Activated gamma-delta T cell treated with Interleukin-2 at 50 U/mL for 16 hours (primary cell): ENCODE measurements at places on chromosomes 16 and 17.

- DNase-seq = no peak
Measured at GRCh38 chr16:16186820-16187219, 36.5 kb downstream of the ABCC6 start.

DNA sequence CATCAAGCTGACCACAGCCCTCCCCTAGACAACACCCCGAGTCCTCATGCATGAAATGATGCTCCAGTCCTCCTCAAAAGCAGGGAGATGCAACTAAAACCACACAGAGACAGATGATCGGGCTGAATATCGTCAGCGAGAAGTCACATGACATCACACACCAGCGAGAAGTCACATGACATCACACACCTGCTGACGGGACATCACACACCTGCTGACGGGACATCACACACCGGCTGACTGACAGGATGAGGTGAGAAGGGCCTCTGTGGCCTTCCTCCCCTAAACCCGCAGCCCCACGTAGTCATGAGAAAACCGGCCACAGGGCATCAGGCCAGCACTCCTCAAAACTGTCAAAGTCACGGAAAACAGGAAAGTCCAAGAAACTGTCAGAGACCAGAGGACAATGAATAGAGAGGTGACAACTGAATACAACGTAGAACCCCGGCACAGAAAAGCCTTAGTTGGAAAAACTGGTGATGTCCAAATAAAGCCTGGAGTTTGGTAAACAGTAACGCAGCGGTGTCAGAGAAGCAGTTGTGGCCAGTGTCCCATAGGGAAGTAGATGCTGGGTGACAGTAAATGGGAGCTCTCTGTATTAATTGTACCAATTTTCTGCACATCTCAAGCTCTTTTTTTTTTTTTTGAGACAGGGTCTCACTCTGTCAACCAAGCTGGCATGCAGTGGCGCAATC lies 14.3 kb downstream of the LITAF start:
- DNase-seq = peak; percentile 63

- no peak for DNase-seq
Measured at GRCh38 chr17:51510940-51511339, 250.6 kb downstream of the UTP18 start.

DNA sequence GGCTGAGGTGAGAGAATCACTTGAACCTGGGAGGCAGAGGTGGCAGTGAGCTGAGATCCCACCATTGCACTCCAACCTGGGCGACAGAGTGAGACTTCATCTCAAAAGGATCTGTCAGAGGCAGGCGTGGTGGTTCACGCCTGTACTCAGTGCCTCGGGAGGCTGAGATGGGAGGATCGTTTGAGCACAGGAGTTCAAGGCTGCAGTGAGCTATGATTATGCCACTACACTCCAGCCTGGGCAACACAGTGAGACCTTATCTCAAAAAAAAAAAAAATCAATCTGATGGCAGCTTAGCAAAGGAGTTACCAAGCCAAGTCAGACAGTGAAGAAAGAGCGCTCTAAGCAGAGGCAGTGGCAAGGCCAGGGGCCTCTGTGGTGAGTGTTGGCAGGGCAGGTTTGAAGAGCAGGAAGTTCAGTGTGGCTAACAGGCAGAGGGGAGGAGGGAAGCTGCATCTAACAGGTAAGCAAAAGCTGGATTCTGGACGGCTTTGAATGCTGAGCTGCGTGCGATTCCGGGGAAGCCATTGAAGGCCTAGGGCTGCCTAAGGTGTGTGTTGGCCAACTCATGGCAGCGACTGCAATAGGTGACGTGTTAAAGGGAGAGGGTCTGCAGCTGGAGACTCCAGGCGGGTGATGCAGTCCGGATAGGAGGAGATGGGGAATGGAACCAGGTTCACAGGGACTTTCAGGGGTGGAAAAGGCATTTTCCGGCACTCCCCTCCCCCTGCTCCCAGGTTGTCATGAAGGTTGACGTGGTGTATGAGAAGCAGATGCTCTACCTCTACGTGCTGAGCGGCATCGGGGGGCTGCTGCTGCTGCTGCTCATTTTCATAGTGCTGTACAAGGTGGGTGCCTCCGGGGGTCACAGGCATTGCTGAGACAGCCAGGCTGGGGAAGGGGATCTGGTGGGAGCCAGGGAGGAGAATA lies 7.0 kb downstream of the ZNF768 start:
- DNase-seq = no peak

DNA sequence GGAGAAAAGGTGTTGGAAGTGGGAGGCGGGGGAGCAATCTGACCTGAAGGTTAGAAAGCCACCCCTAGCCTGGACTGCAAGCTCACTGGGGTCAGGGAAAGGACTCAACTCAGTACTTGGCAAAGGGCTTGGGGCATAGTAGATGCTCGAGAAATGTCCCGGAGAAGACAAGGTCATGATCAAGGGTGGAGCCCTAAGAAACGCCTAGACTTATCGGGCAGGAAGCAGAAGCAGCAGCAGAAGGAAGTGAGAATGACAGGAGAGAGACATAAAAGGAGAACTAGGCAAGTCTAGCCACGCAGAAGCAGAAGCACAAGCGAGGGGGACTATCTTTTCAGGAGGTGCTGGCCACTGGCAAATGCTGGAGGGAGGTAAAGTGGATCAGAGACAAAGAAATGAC lies 10.2 kb downstream of the COTL1 start:
- DNase-seq = no peak

DNA sequence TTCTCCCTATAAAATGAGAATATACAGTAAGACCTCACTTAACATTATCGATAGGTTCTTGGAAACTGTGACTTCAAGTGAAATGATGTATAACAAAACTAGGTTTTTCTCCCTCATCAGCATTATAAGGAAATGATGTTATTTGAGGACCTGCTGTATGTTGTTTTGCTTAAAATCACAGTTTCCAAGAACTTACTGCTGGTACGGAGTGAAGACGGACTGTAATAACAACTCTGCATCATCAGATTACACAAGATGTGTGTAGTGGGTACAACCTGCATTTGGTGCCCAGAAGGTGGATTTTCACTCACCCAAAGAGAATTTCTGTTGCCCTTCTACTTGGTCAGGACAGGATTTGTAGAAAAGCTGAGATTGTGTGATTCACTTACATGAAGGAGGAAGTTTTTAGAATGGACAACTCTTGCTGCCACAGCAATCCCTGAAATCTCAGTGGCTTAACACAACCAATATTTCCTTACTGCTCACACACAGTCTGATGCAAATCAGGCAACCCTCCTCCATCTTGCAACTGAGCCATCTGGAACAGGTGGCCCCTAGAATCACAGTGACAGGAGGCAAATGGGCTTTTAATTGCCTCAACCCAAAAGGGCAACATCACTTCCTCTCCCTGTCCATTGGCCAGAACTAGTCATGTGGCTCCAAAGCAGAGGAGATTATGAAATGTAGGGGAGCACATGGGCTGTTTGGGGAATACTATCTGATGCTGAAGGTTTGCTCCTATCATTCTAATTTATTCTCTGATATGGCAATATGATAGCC lies 67.6 kb upstream of the CACNG5 start:
- no peak for DNase-seq

- DNase-seq = no peak
Measured at GRCh38 chr16:49766225-49766624, 89.7 kb downstream of the ZNF423 start.

GRCh38 chr16:84794186-84794585 lies 25.6 kb upstream of the CRISPLD2 start:
- no peak for DNase-seq

- no peak for DNase-seq
Measured at GRCh38 chr16:31401436-31401835, 8.3 kb downstream of the ITGAD start.

GRCh38 chr17:57130708-57131461 lies 45.8 kb downstream of the AKAP1 start:
- peak; percentile 83 for DNase-seq

DNA sequence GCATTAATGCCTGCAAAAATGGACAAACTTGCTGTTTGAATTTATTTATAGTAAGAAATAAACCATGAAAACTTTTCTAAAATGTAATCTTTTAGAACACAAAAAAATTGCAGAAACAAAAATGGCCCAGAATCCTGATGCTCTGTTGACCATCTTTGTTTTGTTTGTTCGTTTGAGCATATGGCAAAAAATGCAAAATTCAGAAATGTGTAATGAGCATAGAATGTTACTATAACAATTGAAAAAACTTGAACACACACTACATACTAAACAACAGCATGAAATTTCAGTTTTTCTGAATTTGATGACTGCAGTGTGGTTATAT lies 1.1 kb upstream of the KPNA2 start:
- no peak for DNase-seq

- no peak for DNase-seq
Measured at GRCh38 chr16:51937771-51938170, 609.2 kb downstream of the TOX3 start.

DNA sequence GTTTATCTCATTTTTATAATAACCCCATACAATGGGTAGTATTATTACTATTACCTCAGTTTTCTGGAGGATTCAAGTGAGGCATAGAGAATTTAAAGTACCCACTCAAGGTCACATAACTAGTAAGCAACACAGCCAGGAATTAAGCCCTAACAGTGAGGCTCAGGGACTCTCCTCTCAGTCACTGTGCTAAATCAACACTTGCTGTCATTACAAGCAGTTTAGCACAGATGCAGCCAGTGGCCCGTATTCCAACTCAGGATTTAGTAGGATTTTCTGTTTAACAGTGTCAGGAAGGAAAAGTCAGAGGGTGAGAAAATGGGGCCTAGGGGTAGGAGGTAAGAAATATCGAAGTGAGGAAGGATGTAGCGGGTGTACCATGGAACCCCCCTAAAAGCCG lies 536.9 kb downstream of the TMEM114 start:
- no peak for DNase-seq

DNA sequence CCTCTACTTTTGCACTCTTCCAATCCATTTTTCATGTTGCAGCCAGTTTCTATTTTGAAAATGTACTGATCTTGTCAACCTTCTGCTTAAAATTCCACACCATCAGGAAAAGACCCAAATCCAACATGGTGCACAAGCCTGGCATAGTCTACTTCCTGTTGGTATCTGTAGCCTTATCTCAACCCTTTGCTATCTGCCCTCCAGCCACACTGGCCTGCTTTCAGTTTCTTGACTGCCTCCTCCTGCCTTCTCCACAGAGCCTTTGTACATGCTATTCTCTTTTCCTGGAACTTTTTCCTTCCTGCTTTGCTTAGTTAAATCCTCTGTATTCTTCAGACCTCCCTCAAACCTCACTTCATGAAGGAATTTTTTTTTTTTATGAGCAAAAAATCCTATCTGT lies 31.5 kb downstream of the NLRP1 start:
- no peak for DNase-seq

GRCh38 chr17:30586818-30587595 lies 109.8 kb downstream of the GOSR1 start:
- no peak for DNase-seq

- DNase-seq = no peak
Measured at GRCh38 chr16:15418206-15418605, 16.2 kb upstream of the BMERB1 start.

GRCh38 chr17:69231521-69231920 lies 2.9 kb upstream of the ABCA10 start:
- DNase-seq = no peak

DNA sequence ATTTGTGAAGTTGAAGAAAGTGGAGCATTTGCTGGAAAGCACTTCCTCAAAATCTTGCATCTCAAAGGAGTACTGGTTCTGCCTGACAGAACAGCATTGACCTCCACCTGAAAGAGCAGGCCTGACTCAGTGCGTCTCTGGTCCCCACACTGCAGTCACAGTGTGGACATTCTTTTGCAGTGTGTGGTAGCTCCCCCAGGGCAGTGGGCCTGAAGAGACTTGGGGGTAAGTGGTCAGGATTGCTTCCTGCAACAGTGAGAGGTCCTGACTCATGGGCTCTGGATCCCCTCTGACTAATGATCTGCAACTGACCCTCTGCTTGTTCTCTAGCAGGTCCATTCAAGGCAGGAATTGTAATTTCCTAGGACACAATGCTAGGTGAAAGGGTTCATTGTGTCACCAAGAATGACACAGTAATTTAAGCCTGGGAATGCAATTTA lies 204.9 kb upstream of the KCNJ16 start:
- DNase-seq = no peak

- no peak for DNase-seq
Measured at GRCh38 chr16:57735755-57736418, at the start of gene KATNB1. TSS of gene KATNB1 (plus strand) at chr16:57735770. CDS start at chr16:57737244, 1,474 bp downstream.

GRCh38 chr16:19783363-19784182 lies 65.5 kb downstream of the IQCK start:
- DNase-seq = no peak

DNA sequence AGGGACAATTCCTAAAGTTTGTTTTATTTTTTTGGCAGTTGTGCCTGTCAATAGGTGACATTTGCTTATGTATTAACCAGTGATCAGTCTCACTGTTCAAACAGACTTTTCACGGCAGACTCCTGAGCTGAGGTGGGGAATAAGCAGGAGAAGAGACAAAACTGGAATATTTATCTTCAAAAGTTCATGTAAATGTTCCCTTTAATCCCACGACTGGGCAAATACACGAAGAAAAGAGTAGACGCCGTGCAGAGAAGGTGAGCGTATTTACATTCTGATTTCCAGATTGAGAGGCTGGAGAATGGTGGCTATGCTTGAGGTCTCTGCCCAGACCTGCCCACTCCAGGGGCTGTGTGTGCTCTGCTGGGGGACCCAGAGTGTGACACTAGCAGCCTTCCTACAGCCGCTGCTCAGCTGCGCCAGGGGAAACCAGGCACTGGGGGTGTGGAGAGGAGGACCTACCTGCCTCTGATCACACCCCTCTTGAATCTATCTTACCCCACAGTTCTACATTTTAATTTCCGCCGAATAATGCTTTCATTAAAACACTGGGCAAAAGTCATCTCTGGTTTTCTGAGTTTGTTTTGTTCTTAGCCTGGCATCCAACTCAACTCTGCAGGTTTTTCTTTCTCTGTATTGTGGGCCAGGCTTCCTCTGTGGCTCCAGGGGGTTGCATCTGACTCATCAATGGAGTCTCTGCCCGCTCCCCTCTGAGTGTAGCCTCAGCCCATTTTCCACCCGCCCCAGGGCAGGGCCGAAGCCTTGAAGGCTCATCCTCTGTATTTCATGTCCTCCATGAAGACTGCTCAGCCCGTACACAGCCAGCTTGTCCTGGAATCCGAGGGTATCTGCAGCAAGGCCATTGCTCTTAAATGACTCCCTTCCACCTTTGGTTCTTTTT lies 237.1 kb downstream of the NTN1 start:
- DNase-seq = no peak

DNA sequence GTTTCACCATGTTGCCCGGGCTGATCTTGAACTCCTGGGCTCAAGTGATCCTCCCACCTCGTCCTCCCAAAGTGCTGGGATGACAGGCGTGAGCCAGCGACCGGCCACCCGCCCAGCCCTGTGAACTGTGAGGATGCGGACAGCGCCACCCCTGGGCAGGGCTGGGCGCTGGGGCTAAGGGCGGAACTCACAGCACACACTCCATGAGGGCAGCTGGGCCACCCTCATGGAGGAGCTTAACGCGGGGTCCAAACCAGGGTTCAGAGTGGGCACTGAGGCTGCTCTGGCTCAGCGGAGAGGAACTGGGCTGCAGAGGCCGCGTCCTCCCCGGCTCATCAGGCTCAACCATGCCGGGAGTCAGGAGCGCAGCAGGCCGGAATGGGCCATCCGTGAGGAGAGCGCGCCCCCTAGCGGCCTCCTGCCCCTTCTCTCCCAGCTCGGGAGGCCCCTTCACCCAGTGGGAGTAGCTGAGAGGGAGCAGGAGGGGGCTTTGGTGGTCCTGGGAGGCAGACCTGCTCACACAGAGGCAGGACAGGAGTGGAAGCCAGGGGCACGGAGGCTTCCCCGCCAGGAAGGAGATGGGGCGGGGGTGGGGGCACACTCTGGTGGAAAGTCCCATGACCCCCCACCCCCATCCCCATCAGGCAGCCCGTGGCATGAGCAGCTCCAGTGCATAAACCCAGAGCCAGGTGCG lies 13.8 kb downstream of the CORO7 start:
- DNase-seq = peak; percentile 64

GRCh38 chr17:50169121-50169764 lies 3.4 kb downstream of the SGCA start:
- peak; percentile 64 for DNase-seq
